ENCODE measurements at places on chromosomes 5 and 9.

DNA sequence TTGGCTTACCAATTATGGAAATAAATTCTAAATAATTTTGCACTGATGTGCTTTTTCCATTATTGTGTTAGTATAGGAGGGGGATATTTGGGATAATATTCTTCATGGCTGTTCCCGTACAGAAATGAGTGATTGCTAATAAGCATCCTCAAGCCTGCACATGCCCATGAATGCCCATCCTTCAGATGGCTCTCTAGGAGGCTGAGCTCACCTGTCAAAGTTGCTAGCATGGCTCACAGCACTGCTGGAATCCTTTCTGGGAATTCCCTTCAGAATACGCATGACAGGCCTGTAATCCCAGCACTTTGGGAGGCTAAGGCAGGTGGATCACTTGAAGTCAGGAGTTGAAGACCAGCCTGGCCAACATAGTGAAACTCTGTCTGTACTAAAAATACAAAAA, 124.1 kb downstream of the NXNL2 start:
- no peak for DNase-seq

DNA sequence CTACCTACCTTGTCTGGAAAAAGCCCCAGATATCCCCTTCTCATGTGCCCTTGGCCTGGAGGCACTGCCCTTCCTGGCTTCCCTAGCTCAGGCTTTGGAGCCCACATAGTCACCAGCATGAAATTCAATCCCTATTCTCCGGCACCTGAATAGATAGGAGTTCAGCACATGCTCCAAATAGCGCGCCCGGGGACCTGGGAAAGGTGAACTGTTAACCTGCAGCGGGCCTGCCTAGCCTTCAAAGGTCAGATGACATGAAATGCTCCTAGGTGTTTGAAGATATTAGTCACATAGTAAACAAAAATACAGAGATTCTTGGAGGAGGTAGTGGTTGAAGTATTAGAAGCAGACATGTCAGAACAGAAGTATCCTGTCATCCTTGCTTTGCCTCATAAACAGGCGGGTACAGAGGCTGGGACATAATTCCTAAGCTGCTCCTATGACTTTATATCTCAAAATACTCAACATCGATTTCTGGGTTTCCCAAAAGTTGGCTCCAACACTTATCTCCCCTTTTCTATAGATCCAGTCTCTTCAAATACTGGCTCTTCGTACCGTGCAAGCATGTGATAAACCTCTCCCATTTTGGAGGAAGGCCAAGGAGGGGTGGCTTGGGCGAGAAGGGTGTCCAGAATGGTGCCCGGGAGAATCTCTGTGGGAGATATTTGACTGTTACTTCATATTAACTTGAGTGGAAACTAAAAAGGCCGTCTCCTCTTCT, 88.0 kb upstream of the ANKH start:
- DNase-seq = no peak

- DNase-seq = no peak
These were observed 51.0 kb downstream of the SH3PXD2B start for GRCh38 chr5:172403189-172403796.

DNA sequence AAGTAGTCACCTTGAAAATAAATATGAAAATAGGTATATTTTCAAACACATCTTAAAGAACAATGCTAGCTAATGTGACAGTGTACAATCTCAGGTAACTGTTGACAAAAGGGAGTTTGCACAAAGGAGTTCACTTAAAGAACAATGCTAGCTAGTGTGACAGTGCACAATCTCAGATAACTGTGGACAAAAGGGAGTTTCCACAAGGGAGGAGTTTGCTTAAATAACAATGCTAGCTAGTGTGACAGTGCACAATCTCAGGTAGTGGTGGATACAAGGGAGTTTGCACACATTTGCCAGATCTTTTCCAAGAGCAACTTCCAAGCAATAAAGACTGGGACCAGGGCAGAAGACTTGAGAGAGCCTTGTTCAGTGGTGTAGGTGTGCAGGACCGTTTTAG, 442.9 kb upstream of the FTMT start:
- no peak for DNase-seq

All from activated CD8-positive, alpha-beta memory T cell treated with anti-CD3 and anti-CD28 coated beads, Interleukin-2, amount 50 U/mL, for 48 hours (primary cell).